ENCODE measurements at places on chromosomes 12 and 14.

GRCh38 chr14:31283578-31284252, 76.1 kb upstream of the HECTD1 start:
- DNase-seq: no peak

DNA sequence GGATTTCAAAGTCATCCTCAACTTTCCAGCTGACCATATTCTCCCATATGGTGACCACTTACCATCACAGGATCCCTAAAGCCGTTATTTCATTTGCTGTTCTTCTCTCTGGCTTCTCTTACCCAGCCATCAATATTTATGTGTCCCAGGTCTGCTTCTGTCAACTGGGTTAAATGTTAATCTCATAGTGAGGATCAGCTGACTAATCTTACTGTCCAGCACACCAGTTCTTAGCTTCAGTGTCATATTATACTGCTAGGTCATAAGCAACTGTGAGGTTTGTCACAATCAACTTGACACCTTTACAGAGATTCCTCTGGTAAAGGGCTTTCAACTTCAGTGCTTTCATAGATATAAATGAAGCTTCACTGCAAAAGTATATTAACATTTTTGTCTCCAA, 294.4 kb downstream of the DIO2 start:
- DNase-seq: no peak

- DNase-seq: no peak
These were observed 163.6 kb upstream of the NAV3 start for GRCh38 chr12:77667101-77667500.

DNA sequence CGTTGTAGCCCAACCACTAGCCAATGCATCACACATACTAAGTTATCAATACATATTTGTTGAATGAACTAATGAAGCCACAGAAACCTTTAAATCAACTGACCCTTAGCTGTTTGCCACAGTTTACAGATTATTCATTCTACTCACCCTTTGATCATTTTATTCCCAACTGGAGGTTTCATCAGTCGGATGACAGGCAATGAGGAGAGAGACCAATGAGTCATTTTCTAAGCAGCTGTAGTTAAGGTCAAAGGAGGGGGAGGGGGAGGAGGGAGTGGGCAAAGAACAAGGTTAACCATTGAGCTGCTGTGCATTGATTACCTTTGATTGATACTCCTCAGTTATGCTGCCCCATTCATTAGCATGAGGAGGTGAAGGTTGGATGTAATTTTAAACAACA, 469.5 kb downstream of the VRK1 start:
- no peak for DNase-seq

Measured in activated CD8-positive, alpha-beta memory T cell treated with anti-CD3 and anti-CD28 coated beads for 48 hours (primary cell).